Stimulated activated naive CD4-positive, alpha-beta T cell treated with Interleukin-2 at 50 U/mL for 16 hours (primary cell): ENCODE measurements at places on chromosomes 5 and 9.

GRCh38 chr5:75260708-75261107 is 24.0 kb upstream of the ANKRD31 start:
- no peak for DNase-seq

- no peak for DNase-seq
Measured at GRCh38 chr9:93677641-93678136, 101.3 kb downstream of the PHF2 start.

DNA sequence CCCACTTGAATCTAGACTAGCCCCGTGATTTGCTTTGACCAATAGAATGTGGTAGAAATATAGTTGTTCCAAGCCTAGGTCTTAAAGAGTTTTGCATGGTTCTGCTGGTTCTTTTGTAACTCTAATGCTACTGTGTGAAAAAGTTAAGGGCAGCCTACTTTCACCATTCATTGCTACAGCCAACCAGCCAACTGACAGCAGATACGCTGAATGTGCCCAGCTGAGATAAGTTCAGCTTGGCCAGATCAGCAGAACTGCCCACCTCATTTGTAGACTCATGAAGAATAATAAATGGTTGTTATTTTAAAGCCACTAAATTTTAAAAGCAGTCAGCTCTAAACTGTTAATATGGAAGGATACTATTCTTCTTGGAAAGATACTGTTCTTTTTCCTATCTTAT is 23.9 kb downstream of the NR3C1 start:
- no peak for DNase-seq

GRCh38 chr9:70415041-70415440 is 584 bp upstream of the KLF9 start:
- DNase-seq: no peak

- no peak for DNase-seq
Measured at GRCh38 chr5:31655491-31655890, 16.6 kb downstream of the PDZD2 start.

GRCh38 chr9:110255463-110256379 is 586 bp downstream of the TXN start:
- DNase-seq: peak; percentile 56

GRCh38 chr9:5493679-5494511 is 16.4 kb upstream of the PDCD1LG2 start:
- peak; percentile 33 for DNase-seq

GRCh38 chr9:105656131-105656921 is 5.9 kb upstream of the TAL2 start:
- DNase-seq: no peak

DNA sequence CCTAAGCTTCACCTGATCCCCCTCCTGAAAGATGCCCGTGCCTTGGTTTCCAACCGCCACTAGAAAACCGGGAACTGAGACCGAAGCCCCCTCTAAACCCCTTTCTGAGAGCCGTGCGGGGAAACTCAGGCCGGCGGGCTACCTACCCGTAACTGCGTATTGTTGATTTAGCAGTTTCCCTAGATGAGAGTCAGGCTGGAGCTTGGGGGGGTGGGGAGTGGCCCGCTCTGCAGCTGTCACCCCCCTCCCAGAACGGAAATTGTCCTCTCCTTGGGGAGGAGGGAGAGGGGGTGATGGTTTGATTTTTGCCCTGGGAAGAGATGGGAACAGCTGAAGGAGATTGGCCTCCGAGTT is 2.5 kb downstream of the CXXC5 start:
- DNase-seq: no peak

DNA sequence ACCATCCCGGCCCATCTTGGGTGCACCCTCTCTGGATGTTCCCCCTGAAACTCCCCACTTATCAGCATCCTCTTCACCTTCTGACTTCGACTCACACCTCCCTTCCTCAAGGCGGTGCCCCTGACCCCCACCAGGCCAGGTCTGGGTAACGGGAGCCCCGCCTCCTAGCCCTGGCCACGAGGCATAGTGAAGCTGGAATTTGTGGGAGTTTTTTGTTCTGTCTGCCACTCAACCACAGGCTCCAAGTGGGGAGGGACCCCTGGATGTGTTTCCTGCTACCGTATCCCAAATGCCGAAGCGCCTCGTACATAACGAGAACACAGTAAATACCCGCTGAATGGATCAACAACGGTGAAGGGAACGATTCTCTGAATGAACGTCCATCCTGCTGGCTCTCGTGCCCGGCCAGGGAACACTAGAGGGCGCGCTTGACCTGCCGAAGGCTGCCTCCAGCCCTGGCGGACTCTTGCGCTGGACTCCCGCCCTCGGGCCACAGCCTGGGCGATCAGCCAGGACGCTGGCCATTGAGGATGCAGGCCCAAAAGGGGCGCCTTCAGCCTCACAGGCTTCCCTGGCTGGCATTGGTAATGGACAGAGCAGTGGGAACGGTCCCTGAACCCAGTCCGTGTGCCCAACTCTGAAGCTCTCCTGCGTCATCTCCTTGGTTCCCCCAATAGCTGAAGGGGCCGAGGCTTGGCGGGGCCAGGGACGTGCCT is 47.3 kb upstream of the PHYKPL start:
- DNase-seq: peak; percentile 28

DNA sequence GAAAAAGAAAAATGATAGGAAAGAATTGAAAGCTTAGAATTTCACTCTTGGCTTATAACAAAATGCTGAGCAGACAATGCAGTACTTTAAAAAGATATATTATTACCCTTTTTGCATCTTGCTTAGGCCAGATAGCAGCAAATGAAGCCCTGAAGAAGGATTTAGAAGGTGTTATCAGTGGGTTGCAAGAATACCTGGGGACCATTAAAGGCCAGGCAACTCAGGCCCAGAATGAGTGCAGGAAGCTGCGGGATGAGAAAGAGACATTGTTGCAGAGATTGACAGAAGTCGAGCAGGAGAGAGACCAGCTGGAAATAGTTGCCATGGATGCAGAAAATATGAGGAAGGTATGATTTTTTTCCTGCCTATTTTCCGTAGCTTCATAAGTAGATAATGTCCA is 50.8 kb downstream of the CNTRL start:
- DNase-seq: no peak

DNA sequence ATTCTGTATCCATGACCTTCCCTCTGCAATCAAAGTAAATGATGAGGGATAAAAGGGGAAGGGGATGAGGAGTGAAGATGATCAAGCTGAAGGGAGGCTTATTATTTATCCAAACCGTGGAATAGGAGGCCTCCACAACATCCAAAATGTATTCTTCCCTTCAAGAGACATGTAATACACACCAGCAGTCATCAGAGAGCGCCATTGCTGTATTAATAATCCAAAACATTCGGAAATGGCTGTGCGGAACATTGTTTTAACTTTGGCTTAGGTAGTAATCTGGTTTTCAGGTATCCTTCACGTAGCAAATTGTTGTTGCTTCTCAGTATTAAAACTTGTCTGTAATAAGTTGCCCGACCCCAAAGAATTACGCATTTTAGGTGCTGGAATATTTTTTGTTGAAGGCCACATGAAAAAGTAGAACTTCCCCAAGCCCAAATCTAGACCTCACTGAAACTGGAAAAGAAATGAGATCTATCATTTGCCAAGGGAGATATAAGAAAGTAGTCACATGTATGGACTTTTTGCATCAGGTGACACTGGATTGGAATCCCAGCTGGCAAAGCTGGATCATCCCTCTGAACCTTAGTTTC is 2.6 kb upstream of the BOD1 start:
- no peak for DNase-seq

DNA sequence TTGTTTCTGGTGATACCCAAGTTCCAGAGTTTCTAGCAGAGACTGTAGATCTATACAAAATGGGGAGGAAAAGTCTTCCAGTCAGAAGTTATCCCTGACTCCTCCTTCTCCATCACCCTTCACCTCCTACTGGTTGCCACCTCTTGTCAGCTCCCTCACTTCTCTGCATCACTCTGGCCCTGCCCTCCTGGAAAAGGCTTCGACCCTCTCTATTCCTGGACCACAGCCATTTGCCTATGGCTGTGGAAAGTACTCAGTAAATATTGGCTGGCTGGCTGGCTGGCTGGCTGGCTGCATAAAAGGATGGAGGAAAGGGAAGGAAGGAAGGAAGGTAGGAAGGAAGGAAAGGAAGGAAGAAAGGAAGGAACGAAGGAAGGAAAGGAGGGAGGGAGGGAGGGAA is 32.7 kb upstream of the ABCA1 start:
- no peak for DNase-seq

- no peak for DNase-seq
Measured at GRCh38 chr5:172439785-172440477, 14.4 kb downstream of the SH3PXD2B start.

GRCh38 chr5:157923765-157924164 is 64.8 kb upstream of the CLINT1 start:
- no peak for DNase-seq

GRCh38 chr5:119354537-119355243 is 1.1 kb upstream of the TNFAIP8 start:
- no peak for DNase-seq

- no peak for DNase-seq
Measured at GRCh38 chr9:73643379-73644013, 491.8 kb downstream of the ANXA1 start.

DNA sequence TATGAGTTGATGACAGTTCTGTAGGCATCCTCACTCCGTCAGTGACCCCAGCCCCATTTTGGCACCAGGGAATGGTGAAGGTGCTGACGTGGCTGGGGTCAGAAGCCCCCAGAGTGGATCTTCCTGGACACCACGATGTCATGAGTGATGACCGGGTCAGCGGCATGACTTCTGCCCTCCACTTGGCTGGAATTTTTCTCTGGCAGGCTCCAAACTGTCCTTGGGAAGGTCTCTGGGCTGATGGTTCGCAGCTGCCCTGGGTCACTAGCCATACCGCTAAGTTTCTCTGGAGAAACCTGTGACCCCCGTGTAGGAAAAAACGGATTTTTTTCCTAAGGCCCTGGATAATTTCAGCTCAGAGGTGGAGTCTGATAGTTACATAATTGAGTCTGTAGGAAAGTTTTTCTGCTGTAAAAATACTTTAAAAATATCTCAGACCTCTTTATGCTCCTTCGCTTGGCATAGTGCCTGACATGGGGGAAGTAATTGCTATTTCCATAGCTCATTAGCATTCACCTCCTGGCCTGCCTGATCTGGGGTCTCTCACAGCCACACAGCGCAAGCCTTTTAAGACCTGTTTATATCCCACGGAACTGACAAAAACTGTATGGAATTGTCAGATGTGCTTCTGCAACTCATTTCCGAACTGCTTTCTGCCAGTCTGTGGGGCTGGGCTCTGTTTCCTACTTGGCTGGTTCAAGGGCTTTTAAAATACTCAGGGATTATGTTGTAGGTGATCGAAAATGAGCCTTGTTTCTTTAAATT is 69.2 kb downstream of the ANGPTL2 start:
- DNase-seq: no peak

GRCh38 chr5:86880344-86880743 is 262.6 kb downstream of the COX7C start:
- DNase-seq: no peak

DNA sequence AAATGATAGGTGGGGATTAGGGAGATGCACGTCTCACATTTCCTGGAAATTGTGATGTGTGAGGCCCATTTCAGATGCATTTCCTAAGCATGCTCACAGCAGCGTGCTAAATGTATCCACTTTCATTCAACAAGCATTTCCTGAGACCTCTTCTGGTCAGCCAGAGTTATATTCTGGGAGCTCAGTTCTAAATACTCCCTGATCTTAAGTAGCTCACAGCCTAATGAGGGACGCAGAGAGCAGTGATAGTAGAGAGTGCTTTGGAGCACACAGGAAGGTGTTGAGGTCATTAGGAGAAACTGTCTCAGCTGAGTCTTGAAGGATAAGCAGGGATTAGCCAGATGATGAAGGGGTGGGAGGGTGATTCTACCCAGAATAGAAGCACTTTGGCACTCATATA is 46.2 kb upstream of the FSD1L start:
- no peak for DNase-seq

GRCh38 chr9:93427655-93428379 is 23.7 kb upstream of the FAM120A start:
- DNase-seq: no peak

DNA sequence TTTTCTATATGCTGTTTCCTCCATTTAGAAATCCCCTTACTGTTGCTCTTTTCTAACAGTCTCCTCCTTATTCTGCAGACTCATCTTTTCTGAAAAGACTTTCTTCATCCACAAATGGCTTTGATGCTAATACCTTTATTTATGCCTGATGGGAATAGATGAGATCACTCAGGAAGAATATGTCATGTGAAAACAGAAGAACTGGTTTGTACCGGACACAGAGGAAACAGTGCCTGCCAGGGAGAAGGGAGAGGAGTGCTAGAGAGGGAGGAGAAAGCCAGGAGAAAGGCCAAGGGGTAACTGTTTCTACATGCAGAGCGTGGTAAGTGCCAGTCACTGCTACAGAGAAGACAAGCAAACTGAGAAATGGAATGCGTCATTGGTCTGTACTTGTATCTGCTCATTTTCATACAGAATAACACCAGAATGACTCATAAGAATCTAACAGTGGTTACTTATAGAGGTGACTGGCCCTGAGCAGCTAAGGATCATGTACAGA is 45.9 kb upstream of the PJA2 start:
- peak; percentile 1 for DNase-seq

GRCh38 chr9:100111235-100111634 is 12.2 kb downstream of the INVS start:
- DNase-seq: no peak

DNA sequence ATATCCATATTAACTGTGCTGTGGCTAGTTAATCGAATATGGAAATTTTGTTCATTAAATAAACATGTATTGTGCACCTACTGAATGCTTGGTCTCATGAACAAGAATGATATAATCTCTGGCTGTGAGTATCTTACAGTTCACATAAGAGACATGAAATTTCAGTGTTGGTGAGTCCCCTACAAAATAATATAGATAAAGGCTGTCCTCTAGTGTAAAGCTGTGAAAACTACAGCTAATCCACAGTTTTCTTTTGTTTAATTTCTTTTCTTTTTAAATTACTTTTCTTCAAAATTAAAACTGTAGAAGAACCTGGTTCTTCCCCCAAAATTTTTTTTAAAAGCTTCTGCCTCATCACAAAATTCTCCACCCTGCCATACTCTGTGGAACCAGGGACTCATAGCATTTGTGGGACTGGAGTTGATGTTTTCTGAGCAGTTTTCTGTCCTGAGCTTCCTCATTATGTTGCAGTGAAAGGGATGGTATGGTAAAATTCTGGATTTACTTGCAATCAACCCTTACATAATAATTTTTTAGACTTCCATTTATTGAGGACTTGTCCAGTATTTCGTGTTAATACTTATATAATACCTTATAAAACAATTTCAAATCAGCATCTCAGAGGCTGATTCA is 135.0 kb downstream of the STK32A start:
- DNase-seq: no peak

DNA sequence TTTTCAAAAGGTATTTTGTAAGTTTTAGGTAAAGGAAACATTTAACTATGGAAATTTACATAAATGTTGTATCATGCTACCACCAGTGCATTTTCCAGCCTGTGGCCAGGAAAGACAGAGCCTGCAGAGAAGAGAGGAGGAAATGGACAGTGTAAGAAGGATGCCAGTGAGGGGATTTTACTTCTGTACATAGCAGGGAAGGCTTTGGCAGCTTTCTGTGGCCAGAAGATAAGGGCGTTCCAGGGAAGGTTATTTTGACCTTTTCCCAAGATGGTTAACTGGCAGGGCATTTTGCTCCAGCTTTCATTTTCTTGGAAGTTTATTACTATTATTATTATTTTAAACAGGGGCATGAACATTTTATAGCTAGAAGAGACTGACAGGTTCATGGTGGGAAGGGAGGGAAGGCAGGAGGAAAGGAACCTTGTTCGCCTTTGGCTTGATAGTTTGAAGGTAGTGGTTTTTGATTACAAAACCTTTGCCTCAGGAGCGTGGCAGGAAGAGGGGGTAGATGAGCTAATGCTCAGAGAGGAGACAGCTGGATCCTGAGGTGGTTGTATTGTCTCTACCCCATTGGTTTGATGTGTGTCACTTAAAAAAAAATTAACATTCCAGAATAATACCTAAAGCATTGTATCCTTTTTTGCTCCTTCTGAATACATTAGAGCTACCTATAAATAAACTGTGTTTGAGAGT is 4.1 kb downstream of the ISOC1 start:
- no peak for DNase-seq
